ENCODE measurements at places on chromosomes 4 and X. TPM values are rescaled to one million over a fixed set of nuclear protein-coding genes. Genes with fewer than 3 reads are reported as not detected.

DNA sequence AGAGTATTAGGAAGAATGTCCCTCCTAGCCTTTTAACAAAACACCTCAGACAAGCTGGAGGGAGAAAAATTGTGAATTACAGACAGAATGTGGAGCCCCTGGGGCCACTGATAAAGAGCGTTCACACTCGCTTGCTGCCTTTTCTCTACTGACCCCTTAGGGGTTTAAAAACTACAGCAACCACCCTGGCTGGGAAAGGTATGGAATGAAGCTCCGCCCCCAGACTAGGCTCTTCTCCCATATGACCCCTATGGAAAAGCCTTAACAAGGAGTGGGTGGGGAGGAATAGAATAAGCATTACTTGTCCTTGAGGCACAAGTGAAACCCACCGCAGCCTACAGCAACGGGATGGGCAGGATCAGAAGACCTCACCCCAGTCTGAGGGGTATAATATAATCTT, 26.3 kb downstream of the ANKRD50 start:
- no peak for DNase-seq

GRCh38 chrX:53422086-53422860, at the start of gene SMC1A:
TSS of gene SMC1A (minus strand) at chrX:53422654. CDS start at chrX:53422600, 54 bp downstream.
- peak; percentile 95 for DNase-seq

DNA sequence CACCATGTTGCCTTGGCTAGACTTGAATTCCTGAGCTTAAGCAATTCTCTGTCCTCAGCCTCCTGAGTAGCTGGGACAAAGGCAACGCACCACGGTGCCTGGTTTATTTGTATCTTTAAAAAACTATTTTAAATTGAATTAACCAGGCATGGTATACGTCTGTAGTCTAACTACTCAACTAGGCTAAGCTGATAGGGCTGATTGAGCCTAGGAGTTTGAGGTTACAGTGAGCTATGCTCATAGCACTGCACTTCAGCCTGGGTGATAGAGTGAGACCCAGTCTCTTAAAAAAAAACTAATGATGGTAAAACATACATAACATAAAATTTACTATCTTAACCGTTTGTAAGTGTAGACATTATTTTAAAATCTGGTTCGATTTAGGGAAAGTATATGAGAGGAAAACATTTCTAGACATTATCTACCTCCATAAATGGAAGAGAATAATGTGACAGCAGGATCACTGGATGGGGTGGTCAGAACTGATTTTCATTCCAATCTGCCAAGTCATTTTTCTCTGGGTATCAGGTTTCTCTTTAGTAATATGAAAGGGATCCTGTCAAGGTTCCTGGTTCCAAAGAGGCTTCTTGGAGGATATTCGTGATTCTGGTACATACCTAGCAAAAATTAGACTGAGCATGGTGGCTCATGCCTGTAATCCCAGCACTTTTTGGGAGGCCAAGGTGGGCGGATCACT, 8.7 kb upstream of the ITGB1BP2 start:
- peak; percentile 59 for DNase-seq

- DNase-seq, result no peak
Measured at GRCh38 chr4:2288051-2288541, 26.2 kb upstream of the MXD4 start.

DNA sequence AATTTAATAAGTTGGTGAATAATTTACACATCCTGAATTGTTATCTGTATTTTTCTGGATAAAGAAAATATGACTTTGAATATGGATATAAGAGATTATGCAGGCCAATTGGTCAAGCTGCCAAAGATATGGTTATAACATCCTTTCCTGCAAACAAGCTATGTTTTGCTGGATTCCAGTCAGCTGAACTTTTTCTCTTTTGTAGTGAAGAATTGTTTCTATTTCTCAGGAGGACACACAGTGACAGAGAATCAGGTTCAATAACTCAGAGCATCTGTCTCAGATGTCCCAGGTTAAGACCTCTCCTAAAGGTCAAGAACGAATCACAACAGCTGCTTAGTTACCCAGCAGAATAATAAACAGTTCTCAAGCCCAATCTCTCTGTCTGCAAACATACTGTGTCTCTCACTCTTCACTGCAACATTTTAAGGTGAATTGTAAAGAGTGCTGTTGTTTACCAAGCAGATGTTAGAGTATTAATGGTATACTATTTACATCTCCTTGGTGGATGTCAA, 189.5 kb upstream of the ANKRD50 start:
- no peak for DNase-seq

Gene GUCY1B1
- 2.5 TPM for total RNA-seq

Gene MAP7D2
- total RNA-seq, result 1.3 TPM

Gene HTT
- 65.2 TPM for total RNA-seq

Gene ATP10D
- 75.8 TPM for total RNA-seq

Gene KCNE5
- 1.3 TPM for total RNA-seq
